ENCODE measurements at places on chromosomes 7 and 10.

GRCh38 chr7:55572378-55573233 is at the start of gene VOPP1:
Gene VOPP1, minus strand, starts transcription at chr7:55572502. Its CDS starts 178 bp downstream, at chr7:55572324.
- DNase-seq = no peak

- DNase-seq = no peak
Observed at GRCh38 chr7:70259502-70259901, 661.2 kb downstream of the AUTS2 start.

DNA sequence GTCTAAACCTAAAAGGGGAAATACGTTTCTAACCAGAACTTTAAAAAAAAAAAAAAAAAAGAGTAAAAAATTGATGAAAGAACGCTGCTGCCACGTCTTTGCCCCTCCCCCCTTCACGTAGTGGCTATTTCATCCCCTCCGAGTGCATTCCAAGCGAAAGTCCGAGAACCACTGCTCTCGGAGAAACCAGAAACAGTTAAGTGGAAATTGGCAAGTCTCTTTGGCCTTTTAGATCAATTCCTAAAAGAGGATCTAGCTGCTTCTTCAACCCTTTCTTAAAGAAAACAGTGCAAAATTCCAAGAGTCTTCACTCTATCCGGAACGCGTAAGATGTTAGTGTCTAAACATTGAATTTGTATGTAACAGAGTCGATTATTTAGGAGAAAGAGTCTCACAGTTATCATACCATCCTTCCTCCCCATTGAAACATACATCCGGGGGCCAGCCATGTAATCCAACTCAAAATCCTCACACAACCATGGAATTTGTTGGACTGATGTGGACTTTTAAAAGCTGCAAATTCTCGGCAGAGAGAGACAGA is 1.1 kb downstream of the P4HA1 start:
- DNase-seq = no peak

GRCh38 chr10:80090121-80090520 is 11.7 kb downstream of the TMEM254 start:
- no peak for DNase-seq

DNA sequence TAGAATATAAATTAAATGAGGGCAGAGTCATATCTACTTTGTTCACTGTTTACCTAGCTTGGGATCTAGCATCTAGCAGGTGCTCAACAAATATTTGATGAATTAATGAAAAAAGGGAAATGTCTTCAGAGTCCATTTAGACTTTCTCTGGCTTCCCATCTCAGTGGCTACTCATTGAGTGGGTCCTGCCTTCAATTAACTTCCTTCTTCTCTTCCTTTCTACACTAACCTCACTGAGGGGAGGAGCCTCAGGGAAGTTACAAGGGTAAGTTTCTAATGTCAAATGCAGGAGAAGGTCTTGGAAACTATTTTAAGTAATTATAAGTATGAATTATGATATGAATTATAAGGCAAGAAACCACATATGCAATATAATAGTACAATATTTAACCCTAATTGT is 28.2 kb upstream of the MPP7 start:
- DNase-seq = no peak

DNA sequence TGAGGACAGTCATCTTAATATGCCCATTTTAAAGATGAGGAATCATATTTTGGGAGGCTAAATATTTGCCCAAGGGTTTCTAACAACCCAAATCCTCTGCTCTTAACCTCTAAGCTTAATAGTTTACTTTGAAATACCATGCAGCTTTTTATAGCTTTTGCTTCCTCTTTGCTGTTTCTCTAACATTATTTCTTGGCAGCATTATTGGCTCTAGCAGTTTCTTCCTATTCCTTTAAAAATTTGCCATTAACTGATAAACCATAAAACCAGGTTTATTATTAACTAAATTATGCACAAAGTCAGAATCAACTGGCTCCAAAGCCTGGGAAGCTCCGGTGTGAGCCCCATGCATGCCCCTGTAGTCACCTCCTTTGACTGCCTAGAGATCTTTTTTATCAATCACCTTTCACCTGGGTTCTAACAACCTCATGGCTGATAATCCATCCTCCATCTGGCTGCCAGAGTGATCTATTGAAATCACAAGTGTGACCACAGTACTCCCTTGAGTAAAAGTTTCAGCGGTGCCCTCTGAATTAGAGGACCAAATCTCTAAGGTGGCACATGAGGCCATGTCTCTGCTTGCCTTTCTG is 62.4 kb downstream of the ITGB8 start:
- no peak for DNase-seq

DNA sequence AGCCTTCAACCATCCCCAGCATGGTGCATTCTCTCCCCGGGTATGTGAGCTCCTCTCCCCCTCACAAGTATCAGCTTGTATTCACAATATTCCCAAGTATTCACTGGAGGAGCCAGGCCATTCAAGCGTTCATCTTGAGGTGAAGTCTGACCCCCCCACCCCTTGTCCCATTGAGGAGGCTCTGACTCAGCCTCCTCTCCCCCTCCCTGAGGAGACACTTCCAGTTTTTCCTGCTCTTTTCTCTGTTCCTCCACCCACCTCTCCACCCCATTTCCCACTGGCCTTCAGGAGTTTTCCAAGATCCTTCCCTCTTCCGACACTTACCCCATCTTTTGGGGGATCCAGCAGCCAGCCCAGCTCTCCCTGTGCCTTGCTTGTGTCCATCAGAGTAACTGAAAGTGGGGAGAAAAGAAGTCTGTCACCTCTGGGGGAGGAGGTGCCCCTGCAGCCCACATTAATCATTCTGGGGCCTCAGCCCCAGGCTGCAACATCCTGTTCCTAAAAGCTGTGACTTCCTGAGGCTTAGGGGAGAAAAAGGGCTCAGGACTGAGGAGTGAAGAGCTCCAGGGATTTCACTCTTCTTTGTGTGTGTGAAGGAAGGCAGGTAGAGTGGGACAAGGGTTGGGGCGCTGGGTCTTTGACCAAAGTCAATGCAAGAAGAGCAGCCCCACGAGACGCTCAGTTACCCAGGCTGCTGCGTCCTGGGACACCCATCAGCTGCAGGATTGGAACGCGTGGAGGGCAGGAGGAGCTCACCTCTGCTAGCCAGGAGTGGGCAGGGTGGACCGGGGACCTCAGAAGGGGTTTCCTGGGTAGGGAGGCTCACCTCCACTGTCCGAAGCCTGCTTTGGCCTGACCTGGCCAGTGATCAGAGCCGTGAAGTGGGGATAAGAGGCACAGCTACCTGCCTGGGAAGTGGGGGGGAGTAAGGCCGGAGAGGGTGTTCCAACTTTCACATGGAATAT is 1.1 kb downstream of the EPHA1 start:
- DNase-seq = no peak

- no peak for DNase-seq
Observed at GRCh38 chr10:117134056-117134305, 4.1 kb downstream of the VAX1 start.

GRCh38 chr10:3486346-3487065 is 298.5 kb downstream of the KLF6 start:
- no peak for DNase-seq

GRCh38 chr10:15223174-15223573 is 54.7 kb upstream of the NMT2 start:
- no peak for DNase-seq

GRCh38 chr7:52253953-52254352 is 781.5 kb upstream of the POM121L12 start:
- no peak for DNase-seq

- DNase-seq = no peak
Observed at GRCh38 chr7:111878785-111879184, 316.5 kb upstream of the IMMP2L start.

DNA sequence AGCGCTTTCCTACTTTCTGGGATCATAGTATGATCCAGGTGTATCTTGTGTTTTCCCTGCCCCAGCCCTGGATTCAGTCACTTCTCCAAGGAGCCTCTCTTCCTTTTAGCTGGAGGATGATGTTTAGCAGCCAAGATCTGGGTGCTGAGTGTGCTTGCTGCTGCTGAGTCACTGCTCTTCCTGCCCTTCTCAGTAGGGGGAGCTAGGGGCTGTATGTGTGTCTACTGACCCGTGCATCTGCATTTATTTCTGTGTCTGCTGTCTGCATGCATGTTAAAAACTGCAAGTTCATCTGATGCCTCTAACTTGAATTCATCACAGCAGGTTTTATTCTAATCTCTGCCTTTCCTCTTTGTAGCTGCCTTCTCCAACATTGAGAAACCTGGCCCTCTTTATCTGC is 31.6 kb downstream of the MGMT start:
- no peak for DNase-seq

DNA sequence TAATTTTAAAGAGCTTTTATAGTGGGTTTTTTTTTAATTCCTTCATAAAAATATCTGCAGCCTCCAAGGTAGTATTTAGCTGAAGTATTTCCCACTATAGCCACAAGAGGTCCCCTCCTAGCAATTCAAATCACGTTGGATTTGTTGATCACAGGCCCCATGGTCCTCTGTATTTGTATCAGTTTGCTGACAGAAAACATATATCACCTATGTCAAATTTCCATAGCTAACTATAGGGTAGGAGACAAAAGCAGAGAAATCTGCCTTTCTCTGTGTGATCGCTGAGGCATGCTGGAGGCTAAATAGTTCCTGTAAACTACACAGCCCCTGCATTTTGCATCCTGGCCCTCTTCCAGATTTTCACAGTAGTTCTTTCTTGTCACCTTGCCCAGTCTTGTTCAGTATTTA is 1.7 kb upstream of the CTNNA3 start:
- DNase-seq = peak; percentile 23

Data from smooth muscle cell of the brain vasculature (primary cell).